ENCODE measurements at places on chromosomes 7 and 10.

DNA sequence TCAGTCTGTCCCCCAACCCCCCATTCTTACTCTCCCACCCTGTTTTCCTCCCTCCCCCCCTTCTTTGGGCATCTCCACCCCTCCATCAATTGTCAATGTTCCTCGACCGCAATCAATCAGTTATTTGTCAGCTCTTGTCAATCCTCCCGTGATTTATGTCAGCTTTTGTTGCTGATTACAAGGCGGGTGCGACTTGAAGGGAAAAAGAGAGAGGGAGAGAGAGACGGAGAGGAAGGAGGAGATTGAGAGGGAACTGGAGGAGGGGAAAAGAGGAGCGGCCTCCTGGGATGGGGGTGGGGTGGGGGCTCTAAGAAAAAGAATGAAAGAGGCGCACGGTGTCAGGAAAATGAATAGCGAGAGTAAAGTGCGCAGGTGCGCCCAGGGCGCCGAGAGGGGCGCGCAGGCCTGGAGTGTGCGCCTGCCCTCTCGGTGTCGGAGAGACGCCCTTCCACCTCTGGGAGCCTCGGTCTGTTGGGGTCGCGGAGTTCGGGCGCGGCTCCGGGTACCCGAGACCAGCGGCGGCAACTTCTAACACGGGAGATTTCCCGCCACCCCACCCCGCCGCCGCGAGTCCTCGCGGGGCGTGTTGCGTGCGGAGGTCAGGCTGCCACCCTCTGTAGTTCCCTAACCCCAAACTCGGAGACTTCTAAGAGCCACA is 1.1 kb upstream of the ZNF503 start:
- no peak for DNase-seq

DNA sequence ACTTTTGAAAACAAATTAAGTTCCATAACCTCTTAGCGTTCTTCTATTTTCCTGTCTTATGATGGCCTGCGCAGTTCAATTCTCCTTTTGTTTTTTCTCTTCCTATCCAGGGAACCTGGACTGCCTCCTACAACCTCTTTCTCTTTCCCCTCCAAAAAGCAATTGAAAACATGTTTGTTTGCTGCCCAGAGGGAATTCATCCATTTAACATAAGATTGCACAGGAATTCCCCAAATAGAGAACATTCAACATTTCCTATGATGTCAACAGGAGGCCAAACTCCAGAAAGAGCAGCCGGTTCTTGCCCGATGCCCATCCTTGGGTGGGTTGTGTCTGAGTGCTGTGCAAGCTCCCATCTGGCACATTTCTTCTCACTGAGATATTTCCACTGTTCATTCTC is 94.2 kb upstream of the NRP1 start:
- DNase-seq = no peak

GRCh38 chr7:123148813-123149212 is 51.0 kb downstream of the SLC13A1 start:
- no peak for DNase-seq

GRCh38 chr10:4333459-4333894 is 492.5 kb upstream of the AKR1E2 start:
- DNase-seq = no peak

- no peak for DNase-seq
Observed at GRCh38 chr7:152860310-152860709, 100.8 kb downstream of the ACTR3B start.

DNA sequence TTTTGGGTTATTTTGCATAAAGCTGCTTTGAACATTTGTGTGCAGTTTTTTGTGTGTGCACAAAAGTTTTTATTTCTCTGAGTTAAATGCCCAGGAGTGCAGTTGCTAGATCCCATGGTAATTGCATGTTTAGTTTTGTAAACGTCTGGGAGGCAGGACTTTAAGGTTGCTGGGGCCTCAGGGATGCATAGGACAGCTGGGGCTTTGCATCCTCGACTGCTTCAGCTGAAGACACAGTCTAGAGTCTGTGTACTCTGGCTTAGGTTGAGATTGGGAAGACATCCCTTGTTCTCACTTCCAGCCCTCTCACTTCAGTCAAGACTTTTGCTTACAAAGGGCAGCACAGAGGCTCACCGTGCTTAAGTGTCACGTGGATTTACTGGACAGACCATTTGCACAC is 94.5 kb upstream of the INSYN2A start:
- DNase-seq = no peak

GRCh38 chr10:126713594-126713993 is 43.1 kb upstream of the C10orf90 start:
- DNase-seq = no peak

DNA sequence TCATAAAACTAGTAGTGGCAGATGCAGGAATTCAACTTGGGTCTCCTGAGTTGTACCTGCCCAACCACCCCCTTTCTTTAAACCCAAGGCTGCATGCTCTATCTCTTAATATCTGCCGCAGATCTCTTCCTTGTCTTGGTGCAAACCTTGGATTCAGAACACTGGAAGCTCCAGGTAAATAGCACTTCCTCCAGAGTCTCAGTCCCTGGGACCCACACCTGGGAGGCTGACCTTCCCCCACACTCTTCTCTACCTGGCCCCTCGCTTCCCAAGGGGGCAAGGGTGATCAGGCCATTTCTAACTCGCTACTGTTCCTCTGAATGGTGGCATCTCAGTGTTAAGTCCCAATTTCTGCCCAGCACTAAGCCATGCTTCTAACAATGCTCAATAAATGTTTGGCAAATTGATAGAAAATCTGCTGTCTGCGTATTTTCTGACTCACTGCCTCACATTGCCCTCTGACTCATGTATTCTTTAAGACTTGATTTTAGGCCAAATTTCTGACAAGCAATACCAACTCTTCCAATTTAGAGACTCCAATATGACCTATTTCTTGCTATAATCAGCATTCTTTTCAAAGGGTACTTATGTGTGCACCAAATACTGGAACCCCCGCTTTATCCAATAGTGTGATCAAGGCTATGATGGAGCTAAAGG is 68.0 kb upstream of the PPP1R3C start:
- no peak for DNase-seq

GRCh38 chr10:89518876-89519842 is 16.2 kb downstream of the SLC16A12 start:
- no peak for DNase-seq

DNA sequence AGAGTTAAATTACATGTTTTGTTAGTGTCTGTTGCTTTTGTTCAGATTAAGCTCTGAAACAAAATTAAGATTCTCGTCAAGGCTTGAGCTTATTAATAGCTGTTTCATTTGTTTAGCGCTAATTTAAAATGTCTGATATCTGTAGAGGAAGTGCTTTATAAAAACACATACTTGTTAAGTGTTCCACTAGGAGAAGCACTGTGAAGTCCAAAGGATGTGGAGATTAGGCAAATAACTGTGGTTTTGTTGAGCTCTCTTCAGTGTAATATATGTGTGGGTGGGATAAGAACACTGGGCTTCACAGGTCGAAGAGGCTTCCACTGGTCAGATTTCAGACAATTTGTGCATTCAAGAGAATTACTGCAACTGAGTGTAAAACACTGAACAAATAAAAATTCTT is 242.0 kb downstream of the AUTS2 start:
- DNase-seq = no peak

- no peak for DNase-seq
Observed at GRCh38 chr10:100773646-100774045, 28.3 kb downstream of the PAX2 start.

GRCh38 chr10:29630205-29631048 is 4.3 kb downstream of the SVIL start:
- no peak for DNase-seq

DNA sequence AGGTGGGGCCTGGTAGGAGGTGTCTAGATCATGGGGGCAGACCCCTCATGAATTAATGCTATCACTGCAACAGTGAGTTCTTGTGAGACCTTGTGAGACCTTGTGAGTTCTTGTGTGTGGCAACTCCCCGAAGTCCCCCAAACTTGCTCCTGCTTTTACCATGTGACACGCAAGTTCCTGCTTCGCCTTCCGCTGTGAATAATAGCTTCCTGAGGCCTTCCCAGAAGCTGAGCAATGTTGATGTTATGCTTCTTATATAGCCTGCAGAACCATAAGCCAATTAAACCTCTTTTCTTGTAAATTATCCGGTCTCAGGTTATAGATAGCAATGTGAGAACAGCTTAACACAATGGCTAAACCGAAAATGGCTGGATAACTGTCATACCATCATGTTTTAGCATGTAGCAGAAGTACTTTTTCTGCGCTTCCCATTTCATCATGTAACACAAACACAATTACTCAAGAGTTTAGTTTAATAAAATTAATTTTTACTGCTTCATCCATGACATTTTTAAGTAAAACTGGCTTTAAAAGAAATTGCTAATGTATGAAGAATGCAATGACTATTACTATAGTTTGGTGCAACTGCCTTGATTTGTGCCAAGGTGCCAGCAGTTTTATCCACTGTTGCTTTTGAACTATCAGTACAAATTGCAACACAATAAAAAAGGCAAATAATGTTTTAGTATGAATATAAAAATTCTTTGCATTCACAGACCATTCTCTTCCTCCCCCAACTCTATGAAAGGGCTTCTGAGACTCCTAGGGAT is 87.7 kb upstream of the TMEM168 start:
- no peak for DNase-seq

DNA sequence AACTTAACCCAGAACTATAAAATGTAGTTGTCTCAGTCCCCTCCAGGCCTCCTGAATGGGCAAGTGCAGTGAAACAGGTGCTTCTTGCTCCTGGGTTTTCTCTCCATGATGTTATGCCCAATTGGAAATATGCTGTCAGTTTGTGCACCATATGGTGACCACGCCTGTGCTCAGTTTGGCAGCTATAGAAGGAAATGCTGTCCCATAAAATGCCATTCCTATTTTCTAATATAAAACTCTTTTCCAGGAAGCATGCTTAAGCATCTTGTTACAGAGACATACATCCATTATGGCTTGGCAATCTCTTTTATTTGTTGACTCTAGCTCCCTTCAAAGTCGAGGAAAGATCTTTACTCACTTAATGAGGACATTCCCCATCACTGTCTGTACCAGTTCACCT is 45.2 kb downstream of the FGFBP3 start:
- DNase-seq = no peak

GRCh38 chr10:114370966-114371365 is 33.3 kb downstream of the AFAP1L2 start:
- no peak for DNase-seq

- no peak for DNase-seq
Observed at GRCh38 chr7:20229646-20230500, 12.7 kb upstream of the MACC1 start.

DNA sequence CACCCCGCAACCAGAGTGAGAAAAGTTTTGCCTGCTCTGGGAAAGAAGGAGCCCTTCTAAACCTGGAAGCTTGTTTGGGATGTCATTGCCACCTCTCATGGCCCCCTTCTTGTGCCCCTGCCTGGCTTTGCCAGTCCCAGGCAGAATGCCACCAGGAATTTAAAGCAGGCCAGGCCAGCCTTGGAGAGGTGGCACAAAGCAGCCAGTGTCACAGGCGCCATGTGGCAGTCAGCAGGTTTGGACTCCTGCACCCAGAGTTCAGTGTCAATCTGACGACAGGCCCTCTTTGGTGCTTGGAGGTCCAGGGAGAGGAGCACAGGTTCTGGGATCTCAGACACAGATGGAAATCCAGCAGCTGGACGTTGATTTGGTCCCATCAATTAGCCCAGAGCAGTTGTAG is 12.7 kb downstream of the HK1 start:
- DNase-seq = peak; percentile 10

DNA sequence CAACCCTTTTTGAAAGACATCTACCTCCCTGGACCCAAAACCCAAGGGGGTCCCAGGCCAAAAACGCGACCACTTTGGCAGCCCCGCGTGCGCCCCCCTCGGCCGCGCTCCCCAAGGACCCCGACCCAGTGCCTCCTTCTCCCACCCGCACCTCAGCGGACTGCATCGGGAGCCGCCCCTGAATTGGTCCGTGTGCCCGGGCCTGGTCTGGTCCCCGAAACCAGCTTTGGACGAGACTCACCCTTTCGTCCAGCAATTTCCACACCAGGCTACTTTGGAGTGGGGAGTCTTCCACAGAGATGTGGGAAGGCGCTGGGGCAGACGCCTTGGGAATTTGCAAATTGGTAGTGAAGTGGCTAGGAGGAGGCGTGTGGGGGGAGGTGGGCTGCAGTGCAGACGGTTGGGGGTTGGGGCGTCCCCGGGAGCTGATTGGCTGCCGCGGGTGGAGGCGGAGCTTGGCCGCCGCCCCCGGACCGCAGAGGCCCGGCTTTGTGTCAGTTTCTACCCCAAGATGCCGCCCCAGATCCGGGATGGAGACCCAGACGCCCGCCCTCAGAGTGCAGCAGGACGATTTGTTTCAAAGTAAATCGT is 16.9 kb downstream of the TCAF1 start:
- DNase-seq = peak; percentile 88

GRCh38 chr10:96501985-96502384 is 11.7 kb downstream of the TLL2 start:
- no peak for DNase-seq

DNA sequence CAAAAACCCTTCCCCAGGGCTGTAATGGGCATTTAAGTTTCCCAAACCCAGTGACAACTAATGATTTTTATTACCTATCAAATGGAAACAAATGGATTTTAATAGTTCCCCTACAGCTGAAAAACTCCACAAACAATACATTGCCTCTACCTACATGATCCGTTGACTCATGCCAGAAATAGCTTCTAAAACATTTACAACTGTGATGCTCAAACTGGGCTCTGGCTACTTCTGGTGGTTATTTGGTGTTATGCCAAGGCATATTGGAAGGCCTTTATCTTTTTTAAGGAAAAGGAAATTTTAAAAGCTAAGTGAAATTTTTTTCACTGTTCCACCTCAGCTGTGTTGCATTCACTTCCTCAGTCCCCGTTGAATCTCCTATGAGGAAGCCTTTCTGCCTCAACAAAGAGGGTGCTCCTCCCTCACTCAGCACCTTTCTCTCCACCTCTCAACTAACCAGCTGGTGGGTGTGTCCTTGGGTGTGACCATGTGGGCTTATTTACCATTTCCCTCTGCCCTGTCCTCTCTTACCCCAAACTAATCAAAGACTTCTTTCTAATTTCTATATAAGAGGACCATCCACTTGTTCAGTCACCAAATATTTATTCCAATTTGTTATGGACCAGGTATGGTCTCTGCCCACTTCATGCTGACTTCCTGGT is 82.9 kb downstream of the PRTFDC1 start:
- DNase-seq = no peak

GRCh38 chr7:144255471-144255897 is 9.1 kb downstream of the OR2A7 start:
- DNase-seq = no peak

GRCh38 chr7:1532456-1533254 is 2.2 kb downstream of the MAFK start:
- DNase-seq = no peak

GRCh38 chr7:16462431-16462889 is 3.1 kb downstream of the SOSTDC1 start:
- no peak for DNase-seq

- no peak for DNase-seq
Observed at GRCh38 chr10:52903397-52903938, 130.9 kb upstream of the MBL2 start.

GRCh38 chr7:26390016-26390415 is 98.4 kb downstream of the SNX10 start:
- no peak for DNase-seq

- DNase-seq = peak; percentile 28
Observed at GRCh38 chr7:112383671-112384417, 66.4 kb upstream of the IFRD1 start.

GRCh38 chr7:129308047-129308446 is 83.2 kb downstream of the AHCYL2 start:
- peak; percentile 26 for DNase-seq
